ENCODE measurements at places on chromosomes 16 and 17.

DNA sequence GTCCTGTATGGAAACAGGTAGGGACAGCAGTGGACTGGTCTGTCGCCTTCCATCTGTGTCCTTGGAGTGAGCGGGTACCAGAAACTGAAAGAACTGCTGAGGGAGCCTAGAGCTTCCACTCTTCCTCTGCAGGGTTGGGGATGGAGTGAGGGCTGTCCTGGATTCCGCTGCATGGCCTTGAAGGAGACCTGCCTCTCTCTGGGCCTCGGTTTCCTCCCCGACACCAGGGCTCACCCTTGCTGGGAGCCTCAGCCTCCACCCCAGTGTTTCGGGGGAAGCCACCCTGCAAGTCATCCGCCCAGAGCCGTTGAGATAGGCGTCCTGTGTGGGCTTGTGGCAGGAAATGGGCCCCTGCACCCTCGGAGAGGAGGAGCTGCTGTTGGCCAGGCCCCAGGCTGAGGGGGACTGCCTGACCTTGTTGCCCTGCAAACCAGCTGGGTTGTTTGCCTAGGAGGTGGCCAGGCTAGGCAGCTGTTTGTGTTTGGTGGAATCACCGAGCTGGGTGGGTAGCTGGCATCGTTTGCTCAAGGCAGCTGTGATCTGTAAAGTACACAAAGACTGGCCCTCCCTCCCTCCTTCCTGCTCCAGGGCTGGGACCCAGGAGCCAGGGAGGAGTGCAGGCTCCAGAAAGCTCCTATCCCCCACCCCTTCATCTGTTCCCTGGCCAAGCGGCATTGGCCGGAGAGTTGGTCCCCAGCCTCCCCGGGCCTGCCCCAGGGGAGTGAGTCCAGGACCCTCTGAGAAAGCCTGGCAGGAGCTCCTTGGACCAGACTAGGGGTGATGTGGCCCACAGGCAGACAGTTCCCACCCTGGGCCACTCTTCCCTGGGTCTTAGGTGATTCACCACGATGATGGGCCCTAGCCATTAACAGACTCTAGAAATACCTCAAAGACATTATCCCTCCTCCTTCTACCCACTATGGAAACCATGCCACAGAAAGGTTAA is 1.3 kb downstream of the RAB37 start:
- DNase-seq, result peak; percentile 92

DNA sequence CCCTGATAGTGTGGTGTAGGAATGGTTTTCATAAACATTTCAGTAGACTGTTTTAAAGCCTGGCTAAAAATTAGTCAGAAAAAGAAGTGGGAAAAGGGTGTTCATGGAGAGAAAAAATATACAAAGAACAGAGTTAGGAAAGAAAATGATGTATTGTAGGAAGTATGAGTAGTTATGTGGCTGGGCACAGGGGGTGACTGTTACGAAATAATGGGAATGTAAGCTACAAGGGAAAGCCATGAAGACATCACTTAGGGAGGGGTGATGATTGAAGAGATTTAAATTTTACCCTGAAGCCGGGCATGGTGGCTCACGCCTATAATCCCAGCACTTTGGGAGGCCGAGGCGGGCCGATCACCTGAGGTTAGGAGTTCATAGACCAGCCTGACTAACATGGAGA is 55.3 kb downstream of the NUP88 start:
- DNase-seq, result no peak

- DNase-seq, result no peak
Observed at GRCh38 chr16:87860553-87861299, 8.6 kb downstream of the SLC7A5 start.

DNA sequence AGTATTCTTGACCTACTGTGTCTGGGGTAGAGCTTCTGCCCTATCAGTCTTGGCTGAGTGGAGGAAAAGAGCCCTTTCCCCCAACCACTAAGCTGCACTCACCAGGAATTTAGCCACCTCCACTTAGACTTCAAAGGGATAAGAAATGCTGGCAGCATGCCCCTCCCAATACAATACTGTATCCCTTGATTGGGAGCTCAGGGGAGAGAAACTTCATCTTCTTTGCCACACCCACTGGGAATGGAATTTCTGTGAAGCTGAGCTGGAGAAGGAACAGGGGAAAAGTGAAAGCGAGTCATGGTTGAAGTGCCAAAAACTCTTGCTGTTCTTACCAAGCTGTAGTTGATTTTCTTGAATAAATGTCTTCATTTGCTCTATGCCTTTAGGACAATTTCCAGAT is 68.8 kb downstream of the CEP112 start:
- no peak for DNase-seq

GRCh38 chr17:39547713-39548478 is 59.8 kb downstream of the NEUROD2 start:
- DNase-seq, result peak; percentile 72

DNA sequence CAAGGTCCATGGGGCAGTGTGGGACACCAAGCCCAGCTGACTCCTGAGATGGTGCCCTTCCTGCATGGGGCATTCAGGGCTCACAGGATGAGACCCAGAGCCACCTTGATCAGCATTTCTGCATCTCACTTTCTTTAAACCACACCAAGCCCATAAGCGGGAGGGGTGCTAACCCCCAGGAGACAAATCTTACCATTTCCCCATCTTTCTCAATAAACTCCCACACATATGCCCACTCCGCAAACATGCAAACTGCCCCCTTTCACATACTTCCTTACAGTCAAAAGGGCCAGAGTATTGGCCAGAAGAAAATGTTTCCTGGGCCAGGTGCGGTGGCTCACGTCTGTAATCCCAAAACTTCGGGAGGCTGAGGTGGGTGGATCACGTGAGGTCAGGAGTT is 3.7 kb upstream of the SLC39A11 start:
- no peak for DNase-seq

DNA sequence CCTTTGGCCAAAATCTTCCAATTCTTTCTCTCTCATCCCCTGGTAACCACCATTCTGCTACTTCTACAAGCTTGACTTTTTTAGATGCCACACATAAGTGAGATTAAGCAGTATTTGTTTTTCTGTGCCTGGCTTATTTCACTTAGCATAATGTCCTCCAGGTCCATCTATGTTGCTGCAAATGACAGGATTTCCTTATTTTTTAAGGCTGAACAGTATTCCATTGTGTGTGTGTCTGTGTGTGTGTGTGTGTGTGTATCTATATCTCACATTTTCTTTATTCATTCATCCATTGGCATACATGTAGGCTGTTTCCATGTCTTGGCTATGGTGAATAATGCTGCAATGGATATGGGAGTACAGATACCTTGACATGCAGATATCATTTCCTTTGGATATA is 6.1 kb downstream of the ACACA start:
- DNase-seq, result no peak

GRCh38 chr17:29873476-29873875 is 56.6 kb downstream of the SSH2 start:
- DNase-seq, result no peak

DNA sequence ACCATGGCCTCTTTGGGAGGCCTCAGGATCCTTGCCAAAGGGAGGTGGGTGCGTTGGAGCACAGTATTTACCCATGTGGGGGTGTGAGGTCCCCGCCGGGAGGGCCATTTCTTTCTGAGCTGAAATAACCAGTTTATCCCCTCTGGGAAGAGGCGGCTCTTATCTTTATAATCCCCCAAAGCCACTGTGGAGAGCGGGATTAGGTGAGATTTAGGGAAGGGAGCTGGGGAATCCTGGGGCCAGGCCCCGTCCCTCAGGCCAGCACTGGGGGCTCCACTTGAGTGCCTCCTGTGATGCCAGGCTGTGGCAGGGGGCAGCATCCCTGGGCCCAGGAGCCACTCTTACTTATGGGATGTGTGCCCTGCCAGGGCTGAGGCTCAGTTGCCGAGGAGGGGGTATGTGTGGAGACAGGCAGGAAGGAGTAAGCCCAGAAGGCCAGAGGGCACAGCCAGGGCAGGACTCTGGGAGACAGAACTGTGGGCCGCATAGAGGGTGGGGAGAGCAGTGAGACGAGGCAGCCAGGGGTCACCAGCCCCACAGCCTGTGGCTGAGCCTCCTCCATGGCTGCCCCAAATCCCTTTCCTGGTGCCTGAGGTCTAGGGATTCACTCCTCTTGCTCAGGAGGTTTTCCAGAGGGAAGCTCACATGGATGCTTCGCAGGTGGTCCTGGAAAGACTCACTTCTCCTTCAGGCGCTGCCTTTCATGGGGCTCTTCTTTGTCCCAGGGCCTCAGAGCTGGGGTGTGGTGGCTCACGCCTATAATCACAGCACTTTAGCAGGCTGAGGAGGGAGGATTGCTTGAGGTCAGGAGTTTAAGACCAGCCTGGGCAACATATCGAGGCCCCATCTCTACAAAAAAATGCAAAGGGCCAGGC is 25.0 kb downstream of the TMEM94 start:
- no peak for DNase-seq

DNA sequence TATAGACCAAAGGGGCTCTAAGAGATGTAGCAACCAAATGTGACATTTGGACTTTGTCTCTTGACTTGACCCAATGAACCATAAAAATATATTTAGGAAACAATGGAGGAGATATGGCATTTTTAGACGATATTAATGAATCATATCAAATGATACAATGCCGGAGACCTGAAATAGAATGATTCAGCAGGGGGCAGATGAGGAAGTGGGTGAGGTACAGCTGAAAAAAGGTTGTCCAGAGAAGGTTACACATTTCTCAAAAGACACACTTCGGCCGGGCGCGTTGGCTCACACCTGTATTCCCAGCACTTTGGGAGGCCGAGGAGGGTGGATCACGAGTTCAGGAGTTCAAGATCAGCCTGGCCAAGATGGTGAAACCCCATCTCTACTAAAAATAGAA is 16.5 kb upstream of the SNN start:
- DNase-seq, result no peak

DNA sequence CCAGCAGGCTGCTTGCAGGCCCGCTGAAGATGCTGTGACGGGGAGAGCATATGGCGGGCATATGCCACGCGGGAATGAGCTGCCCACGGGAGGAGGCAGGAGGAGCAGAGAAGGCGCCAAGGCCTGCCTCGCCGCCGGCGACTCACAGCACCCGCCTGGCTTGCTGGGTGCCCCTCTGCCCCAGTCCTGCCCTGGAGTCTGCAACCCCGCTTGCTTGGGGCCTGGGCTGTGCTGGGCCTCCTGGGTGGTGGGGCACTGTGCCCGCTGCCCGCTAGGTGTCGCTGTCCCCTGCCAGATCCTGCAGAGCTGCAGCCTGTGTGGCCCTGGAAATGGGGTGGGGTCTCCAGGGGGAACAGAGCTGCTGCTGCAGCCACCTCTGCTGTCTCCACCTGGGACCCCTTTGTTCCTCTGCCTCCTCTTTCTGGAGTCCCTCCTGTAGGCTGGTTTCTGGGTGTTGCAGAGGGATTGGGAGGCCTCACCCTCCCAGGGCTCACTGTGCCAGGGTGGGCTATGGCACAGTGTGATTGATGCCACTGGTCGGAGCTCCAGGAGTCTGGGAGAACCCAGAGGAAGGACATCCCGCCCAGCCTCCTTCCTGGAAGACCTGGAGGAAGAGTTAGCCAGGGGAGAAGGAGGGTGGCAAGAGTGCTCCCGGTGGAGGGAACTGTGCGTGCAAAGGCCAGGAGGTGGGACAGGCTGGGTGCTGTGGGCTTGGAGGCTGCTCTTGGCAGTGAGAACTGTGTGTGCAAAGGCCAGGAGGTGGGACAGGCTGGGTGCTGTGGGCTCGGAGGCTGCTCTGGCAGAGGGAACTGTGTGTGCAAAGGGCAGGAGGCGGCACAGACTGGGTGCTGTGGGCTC is 141.0 kb upstream of the CIBAR2 start:
- peak; percentile 65 for DNase-seq

GRCh38 chr16:27722207-27722606 is 172.3 kb downstream of the KATNIP start:
- no peak for DNase-seq

DNA sequence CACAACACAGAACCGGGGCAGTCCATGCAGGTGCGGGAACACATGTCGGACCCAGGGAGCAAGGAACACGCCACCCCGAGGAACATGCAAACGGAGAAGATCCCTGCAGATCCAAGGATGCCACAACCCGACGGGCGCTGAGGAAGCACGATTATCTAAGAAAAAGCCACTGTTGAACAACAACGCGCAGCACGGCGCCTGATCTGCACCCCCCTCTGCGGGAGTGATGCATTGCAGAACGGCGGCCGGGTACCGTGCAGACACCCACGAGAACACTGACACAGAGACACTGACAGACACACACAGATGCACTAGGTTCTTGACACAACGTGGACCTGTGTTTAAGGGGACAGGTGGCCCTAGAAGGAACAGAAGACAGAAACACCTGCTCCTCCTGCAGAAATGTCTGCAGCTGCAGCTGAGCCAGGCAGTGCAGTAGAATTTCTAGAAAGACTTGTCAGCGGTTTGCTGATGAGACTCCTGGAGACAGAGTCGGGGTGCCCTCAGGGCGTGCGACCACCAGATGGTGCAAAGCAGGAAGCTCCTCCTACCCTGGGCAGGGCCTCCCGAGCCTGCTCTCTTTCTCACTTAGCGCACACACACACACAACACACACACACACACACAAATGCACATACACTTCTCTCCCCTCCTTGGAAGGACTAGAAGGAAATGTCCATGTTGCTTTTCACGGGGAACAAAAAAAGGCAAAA is 7.5 kb downstream of the NPTX1 start:
- no peak for DNase-seq

DNA sequence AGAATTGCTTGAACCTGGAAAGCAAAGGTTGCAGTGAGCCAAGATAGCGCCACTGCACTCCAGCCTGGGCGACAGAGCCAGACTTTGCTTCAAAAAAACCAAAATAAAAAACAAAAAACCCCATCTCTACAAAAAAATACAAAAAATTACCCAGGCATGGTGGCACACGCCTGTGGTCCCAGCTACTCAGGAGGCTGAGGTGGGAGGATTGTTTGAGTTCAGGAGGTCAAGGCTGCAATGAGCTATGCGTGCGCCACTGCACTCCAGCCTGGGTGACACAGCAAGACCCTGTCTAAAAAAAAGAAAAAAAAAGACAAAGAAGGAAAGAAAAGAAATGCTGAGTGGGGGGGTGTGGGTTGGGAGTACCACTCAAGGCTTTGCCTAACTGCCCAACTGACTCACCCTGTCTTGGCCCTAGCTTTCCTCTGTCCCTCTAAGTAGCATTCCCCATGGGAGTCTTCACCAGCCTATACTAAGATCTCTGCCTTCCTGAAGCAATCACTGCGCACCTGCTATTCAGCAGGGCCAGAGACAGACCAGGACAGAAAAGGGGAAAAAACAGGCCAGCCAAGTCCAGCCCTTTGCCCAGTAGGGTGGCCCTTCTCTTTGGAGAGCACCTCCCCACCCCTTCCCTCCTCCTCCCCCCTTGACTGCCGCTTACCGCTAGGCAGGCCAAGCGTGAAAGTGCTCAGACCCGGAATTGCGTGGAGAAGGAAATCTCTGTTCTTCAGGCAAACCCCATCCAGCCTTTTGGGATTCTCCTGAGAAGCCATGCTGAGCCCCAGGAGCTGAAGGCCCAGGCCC is 45.8 kb downstream of the RTN4RL1 start:
- DNase-seq, result no peak

DNA sequence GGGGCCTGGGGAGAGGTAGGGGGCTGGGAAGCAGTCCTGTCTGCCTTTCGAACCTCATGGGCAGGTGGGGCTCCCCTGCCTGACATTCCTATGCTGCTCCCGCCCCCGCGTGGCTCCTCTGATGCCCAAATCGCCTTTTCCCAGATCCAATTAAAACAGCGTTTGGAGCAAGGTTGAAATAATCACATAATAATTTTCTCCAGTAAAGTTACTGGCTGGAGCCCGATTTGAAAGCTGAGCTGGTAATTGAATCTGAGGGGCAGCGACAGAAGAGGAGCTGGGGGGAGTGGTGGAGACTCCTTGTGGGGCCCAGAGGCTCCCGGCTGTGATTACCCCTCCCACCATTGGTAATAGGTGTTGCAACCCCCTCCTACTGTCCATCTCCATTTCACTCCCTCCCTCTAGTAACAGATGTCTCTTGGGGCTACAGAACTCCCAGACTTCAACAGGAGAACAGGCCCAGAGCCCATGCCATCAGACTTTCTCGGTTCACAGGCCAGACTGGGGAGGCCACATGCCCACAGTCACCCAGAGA is 38.9 kb upstream of the C1QL1 start:
- no peak for DNase-seq

Measured in activated gamma-delta T cell treated with Interleukin-2 at 50 U/mL for 16 hours (primary cell).